ENCODE measurements at places on chromosomes 13 and 19. TPM values are rescaled to one million over a fixed set of nuclear protein-coding genes. Genes with fewer than 3 reads are reported as not detected.

The ZNF283 gene
- total RNA-seq: 3.2 TPM

The CCDC169 gene
- total RNA-seq: 2.5 TPM

The SYNE4 gene
- not detected for total RNA-seq

The ETV2 gene
- total RNA-seq: 1.2 TPM

The ADGRE1 gene
- not detected for total RNA-seq

The ANKRD24 gene
- total RNA-seq: 1.5 TPM

The ZNF540 gene
- total RNA-seq: 1.1 TPM

The JSRP1 gene
- not detected for total RNA-seq

The HSD11B1L gene
- 16.2 TPM for total RNA-seq

The KIR2DL1 gene
- not detected for total RNA-seq

The ERFL gene
- not detected for total RNA-seq

The TUBGCP3 gene
- 16.0 TPM for total RNA-seq

The FPR3 gene
- total RNA-seq: not detected

The NCAN gene
- not detected for total RNA-seq

The SIGLECL1 gene
- total RNA-seq: not detected

The WDR88 gene
- not detected for total RNA-seq

The MAST1 gene
- total RNA-seq: 0.19 TPM

The ZNF586 gene
- 8.6 TPM for total RNA-seq

The ZNF491 gene
- 0.78 TPM for total RNA-seq

The FEM1A gene
- 7.2 TPM for total RNA-seq

The BORCS8 gene
- 7.2 TPM for total RNA-seq

The LENG9 gene
- total RNA-seq: 8.3 TPM

The GFY gene
- total RNA-seq: not detected

The PEX11G gene
- 2.4 TPM for total RNA-seq

The ZNF773 gene
- 11.2 TPM for total RNA-seq

The ZNF536 gene
- not detected for total RNA-seq

The ZNF578 gene
- total RNA-seq: 4.7 TPM

The ZNF154 gene
- total RNA-seq: 3.6 TPM

The PRKCG gene
- not detected for total RNA-seq

The MBD3 gene
- 68.5 TPM for total RNA-seq

The SYT3 gene
- 0.05 TPM for total RNA-seq

The C13orf42 gene
- not detected for total RNA-seq

The DKKL1 gene
- 0.50 TPM for total RNA-seq

The C19orf12 gene
- total RNA-seq: 19.2 TPM

The TLE6 gene
- total RNA-seq: 3.8 TPM

The FAM124A gene
- 1.0 TPM for total RNA-seq

The CGB5 gene
- not detected for total RNA-seq

The CLIP3 gene
- total RNA-seq: 34.3 TPM

The CGB8 gene
- not detected for total RNA-seq

The STAP2 gene
- 3.6 TPM for total RNA-seq

The DNAAF3 gene
- total RNA-seq: 0.34 TPM

The SPTBN4 gene
- 1.5 TPM for total RNA-seq

The LCP1 gene
- 1.4 TPM for total RNA-seq

The KLF5 gene
- total RNA-seq: 1.2 TPM

The EFNB2 gene
- total RNA-seq: 0.64 TPM

The GRIK5 gene
- not detected for total RNA-seq

The SOX1 gene
- total RNA-seq: not detected

The ZNF350 gene
- 7.3 TPM for total RNA-seq

The SYNGR4 gene
- total RNA-seq: not detected

The SPACA4 gene
- not detected for total RNA-seq

The FBXL3 gene
- 55.1 TPM for total RNA-seq

The PTOV1 gene
- 69.8 TPM for total RNA-seq

The ATP8A2 gene
- total RNA-seq: not detected

The GZMM gene
- not detected for total RNA-seq

The TSHZ3 gene
- 12.4 TPM for total RNA-seq

The KLK4 gene
- total RNA-seq: not detected

The MISP gene
- total RNA-seq: not detected

The RBM42 gene
- 62.7 TPM for total RNA-seq

All from cardiac ventricle fibroblast (primary cell).